ENCODE measurements at places on chromosomes 11 and 22.

DNA sequence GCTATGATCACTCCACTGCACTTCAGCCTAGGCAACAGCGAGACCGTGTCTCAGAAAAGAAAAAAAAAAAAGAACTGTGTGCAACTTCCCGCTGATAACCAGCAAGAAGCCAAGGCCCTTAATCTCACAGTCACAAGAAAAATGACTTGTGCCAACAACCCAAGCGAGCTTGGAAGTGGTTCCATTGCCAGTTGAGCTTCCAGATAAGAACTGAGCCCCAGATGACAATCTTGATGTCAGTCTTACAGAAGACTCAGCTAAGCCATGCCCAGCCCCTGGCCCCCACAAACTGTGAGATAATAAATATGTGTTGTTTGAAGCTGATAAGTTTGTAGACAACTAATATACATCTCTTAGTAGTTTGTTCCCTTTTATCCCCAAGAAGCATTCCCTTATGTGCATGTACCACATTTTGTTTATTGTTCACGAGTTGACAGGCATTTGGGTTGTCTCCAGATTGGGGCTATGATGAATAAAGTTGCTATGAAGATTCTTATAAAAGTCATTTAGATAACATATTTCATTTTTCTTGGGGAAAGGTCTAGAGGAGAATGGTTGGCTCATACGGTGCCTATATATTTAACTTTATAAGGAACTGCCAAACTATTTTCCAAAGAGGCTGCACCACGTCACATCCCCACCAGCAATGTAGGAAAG, 85.9 kb downstream of the TIMP3 start:
- no peak for DNase-seq

DNA sequence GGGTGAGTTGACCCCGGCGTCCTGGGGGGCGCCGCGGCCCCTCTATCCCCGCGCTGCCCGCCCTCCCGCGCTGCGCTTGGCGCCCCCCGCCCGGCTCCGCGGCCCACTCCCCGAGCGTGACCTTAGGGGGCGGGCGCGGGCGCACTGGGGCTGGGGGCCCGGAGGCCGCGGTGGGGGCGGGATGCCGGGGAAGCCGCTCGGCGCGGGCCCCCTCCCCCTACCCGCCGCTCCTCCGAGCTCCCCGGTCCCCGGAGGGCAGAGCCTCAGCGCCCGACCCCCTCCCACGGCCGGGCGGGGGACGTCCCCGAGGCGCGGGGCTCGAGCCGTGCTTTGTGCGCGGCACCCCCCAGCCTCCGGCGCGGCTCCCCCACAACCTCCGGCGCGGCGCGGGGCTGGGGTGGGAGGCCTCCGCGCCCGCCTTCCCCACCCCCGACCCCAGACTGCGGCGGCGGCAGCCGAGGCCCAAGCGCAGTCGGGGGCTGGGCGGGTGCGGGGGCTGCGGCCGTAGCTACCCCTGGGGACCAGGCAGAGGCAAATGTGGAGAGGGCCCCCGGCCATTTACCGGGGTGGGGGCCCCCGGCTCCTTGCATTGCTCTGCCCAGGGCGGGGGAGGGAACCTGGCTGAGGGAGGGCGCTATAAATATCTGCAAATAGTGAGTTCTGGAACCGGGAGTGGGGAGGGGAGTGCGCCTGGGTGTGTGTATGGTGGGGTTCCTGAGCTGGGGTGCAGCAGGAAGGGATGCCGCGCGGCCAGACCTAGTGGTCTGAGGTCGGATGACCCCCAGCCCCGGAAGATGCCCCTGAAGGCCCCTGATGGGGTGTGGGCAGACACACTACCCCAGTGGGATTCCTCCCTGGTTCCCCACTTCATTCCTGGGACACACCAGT, 988 bp downstream of the MGAT3 start:
- DNase-seq = no peak

DNA sequence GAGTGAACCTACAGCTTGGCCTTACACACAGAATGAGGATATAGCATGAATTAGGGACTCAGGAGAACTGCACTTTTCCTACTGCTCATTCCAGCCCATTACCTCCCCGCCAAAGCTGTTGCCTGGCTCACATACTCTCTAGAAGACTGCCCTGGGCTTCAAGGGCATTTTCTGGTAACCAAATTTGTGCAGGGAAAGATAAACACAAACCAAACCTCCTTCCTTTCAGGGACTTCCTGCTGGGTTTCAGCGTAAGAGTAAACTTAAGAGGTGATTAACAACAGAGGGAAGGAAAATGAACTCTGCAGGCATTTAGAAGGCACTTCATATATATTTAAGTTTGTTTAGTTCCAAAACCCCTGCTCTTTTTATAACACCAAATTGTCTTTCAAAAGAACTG, 194.9 kb downstream of the SWAP70 start:
- no peak for DNase-seq

DNA sequence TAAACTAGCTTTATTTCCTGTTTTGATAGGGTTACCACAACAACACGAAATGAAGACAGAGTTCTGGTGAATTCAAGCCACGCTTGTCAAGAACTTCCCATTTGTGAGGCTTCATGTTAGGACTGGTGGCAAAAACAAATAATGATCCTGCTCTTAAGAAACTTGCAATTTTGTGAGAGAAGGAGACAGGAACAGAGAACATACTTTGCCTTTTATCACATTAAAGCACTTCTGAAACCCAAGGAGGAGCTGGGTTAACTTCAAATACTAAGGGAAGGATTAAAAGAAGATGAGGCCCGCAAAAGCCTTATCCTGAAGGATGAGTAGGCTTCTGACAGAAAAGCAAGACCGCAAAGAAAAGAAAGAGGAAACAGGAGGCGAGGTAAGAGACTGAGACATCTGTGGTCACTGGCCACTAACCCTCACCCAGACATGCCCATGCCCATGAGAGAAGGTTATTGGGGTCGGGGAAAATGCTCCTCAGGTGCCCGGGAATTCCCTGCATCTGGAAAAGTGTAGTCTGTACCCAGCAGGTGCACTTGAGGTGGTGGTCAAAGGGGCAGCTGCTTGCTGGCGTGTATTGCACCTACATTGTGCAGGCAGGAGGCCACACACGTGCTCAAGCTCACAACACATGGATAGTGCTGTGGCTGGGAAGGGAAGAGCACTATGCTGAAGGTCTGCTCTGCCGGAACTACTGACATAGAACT, 50.5 kb downstream of the MAPK1 start:
- DNase-seq = no peak

DNA sequence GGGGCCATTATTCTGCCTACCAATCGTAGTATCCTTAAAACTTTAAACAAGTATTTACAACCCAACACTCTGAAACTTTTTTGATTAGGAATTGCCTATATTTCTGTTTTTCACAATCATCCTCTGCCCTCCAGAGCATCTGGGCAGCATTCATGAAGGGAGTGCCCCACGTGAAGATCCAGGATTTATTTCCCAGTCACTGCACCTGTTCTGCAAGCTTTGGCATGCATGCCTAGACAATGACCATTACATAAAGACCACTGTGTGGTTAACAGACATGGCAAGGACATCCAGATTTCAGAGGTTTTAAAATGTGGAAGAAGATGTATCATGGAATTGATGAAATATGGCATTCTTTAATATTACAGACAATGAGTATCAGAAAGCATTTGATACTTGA, 1083.8 kb downstream of the TBC1D22A start:
- no peak for DNase-seq

GRCh38 chr11:11534981-11535380, 86.8 kb downstream of the GALNT18 start:
- DNase-seq = no peak

GRCh38 chr11:43261775-43262174, 50.0 kb upstream of the API5 start:
- no peak for DNase-seq

Data from omental fat pad (tissue), 4 donors.